ENCODE measurements at places on chromosomes 5 and 9. TPM values are rescaled to one million over a fixed set of nuclear protein-coding genes. Genes with fewer than 3 reads are reported as not detected.

NUTM2G gene
- total RNA-seq, result not detected

ORM1 gene
- not detected for total RNA-seq

TMEFF1 gene
- 0.28 TPM for total RNA-seq

RETREG1 gene
- total RNA-seq, result 4.9 TPM

GDNF gene
- total RNA-seq, result not detected
